ENCODE measurements at places on chromosomes 13 and 19.

- no peak for DNase-seq
Observed at GRCh38 chr19:49125025-49125731, 5.8 kb downstream of the PPFIA3 start.

- no peak for DNase-seq
Observed at GRCh38 chr13:21636656-21637055, 32.7 kb upstream of the MICU2 start.

GRCh38 chr13:88979465-88980175 lies 1308.4 kb downstream of the SLITRK5 start:
- no peak for DNase-seq

DNA sequence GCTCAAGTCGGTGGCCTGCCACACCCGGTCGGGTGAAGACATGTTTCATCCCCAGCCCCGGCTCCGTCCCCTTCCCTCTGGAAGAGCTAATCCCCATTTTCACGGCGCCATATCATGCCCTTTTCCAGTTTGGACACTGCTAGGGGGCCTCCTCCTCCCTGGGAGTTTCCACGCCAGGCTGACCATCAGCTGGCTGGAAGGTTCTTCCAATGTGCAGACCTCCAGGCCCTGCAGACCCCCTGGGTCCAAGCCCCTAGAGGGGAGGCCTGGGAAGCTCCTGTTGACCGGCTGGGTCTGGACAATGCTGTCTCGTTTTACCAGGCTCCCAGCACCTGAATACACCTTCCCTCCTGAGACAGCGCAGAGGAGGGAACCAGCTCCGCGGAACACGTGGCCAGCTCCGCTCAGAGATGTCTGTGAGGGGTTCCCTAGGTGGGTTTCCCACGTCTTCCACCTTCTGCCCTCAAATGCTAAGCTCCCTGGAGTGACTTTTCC lies 44.7 kb upstream of the RANBP3 start:
- DNase-seq, result no peak

DNA sequence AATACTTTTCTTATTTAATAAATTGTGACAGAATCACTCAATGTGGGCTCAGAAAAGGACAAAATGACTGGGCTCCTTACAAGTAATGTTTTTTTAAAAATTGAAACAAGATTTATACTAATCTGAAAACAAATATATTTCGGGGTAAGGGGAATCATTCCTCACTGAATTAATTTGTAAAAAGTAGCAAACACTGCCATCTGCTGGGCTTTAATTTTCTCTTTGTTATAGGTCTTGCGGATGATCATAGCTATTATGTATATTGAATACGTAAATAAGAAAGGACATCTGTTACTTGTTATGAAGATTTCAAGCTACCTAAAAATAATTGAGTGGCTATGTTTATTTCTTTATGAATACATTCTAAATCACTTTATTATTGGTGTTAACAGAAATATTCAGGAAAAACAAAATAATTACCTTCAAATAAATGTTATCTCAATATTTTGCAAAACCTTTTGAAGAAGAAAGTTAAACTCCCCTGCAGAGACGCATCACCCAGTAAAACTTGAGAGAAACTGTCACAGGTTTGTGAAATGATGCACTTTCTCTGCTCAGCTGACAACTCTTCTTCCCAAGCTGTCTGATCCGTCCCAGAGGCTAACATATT lies 17.8 kb upstream of the ENOX1 start:
- no peak for DNase-seq

- DNase-seq, result no peak
Observed at GRCh38 chr19:48496959-48497727, 14.5 kb downstream of the LMTK3 start.

DNA sequence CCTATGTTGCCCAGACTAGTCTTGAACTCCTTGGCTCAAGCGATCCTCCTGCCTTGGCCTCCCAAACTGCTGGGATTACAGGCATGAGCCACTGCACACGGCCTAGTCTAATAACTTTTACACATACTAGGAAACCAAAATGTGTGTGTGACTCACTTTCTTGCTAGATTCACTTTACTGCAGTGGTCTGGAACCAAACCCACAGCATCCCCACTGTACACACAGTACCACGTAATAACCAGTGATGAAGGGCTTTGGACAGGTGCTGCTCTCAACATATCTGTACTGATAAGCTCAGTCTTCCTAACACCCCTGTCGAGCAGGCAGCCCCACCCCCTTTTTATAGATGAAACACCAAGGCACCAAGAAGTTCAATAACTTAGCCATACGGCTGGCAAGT lies 5.1 kb downstream of the DNMT1 start:
- DNase-seq, result no peak

DNA sequence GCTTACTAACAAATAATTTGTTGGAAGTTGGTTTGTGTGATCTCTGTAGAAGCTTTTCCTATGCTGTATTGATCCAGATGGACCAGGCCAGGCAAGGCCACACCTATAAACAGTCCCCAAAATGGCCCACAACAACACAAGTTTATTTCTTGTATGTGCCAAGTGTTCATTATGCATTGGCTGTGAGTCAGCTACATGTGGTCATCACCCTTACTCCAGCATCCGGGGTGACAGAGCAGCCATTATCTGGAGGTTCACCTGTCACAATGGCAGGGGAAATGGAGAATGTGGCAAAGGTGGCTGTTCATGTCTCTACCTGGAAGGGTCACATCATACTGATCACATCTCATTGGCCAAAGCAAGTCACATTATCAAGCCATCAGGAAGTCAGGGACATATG lies 164.3 kb downstream of the DCT start:
- DNase-seq, result no peak

- DNase-seq, result no peak
Observed at GRCh38 chr13:27481766-27482165, 31.4 kb upstream of the MTIF3 start.

DNA sequence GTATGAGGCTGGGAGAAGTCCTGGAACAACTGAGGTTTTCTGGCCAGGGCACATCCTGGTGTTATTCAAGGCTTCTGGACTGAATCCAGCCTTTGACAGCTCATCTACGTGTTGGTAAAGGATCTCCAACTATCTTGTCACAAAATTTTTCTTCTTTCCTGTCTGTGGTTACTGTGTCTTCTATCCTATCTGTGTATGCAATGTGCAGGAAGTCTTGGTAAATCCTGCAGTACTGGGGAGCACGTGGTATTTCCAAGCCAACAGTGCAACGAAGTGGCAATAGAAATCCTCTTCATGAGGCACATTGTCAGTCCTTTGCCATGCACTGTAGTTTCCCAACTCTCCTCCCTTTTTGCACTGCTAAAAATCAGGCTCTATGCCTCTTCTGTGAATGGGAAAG lies 86.7 kb downstream of the ZNF100 start:
- no peak for DNase-seq

- DNase-seq, result no peak
Observed at GRCh38 chr19:46116121-46116520, 8.4 kb downstream of the IGFL3 start.

- no peak for DNase-seq
Observed at GRCh38 chr13:31775686-31776085, 36.4 kb downstream of the RXFP2 start.

GRCh38 chr19:16608290-16608739 lies 19.7 kb downstream of the MED26 start:
- DNase-seq, result no peak

- DNase-seq, result no peak
Observed at GRCh38 chr13:89988206-89988605, 1359.3 kb upstream of the MIR17HG start.

- no peak for DNase-seq
Observed at GRCh38 chr19:8567522-8568172, 9.6 kb downstream of the MYO1F start.

DNA sequence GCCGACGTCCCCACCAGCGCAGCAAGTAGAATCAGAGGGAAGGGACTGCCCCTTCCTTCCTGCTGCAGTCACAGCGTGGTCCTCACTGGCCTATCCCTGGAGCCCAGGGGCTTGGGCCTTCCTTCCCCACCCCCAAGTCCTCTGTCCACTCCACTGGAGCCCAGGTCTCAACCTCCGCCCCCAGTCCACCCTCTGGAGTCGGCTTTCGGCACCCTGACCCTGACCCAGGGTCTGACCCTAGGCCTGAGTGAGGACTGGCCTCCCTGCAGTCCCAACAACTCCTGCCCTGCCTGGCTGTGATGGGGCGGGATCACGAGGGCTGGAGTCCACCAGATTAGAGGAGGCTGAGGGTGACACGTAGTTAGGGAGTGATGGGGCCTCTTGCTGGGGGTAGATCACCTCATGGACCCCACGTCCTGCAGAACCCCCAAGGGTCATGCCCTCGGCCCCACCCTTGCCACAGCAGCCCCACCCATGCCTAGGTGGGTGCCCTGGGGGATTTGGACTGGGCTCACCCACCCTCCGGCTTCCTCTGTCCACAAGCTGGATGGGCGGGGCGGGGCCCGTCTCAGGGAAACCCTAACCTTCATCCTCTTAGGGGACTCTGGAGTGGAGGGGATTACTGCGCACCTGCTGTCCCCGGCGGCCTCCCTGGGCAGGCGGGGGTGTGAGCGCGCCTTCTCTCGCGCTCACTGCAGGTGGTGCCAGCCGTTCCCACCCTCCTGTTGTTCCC lies 3.8 kb downstream of the RAX2 start:
- no peak for DNase-seq

DNA sequence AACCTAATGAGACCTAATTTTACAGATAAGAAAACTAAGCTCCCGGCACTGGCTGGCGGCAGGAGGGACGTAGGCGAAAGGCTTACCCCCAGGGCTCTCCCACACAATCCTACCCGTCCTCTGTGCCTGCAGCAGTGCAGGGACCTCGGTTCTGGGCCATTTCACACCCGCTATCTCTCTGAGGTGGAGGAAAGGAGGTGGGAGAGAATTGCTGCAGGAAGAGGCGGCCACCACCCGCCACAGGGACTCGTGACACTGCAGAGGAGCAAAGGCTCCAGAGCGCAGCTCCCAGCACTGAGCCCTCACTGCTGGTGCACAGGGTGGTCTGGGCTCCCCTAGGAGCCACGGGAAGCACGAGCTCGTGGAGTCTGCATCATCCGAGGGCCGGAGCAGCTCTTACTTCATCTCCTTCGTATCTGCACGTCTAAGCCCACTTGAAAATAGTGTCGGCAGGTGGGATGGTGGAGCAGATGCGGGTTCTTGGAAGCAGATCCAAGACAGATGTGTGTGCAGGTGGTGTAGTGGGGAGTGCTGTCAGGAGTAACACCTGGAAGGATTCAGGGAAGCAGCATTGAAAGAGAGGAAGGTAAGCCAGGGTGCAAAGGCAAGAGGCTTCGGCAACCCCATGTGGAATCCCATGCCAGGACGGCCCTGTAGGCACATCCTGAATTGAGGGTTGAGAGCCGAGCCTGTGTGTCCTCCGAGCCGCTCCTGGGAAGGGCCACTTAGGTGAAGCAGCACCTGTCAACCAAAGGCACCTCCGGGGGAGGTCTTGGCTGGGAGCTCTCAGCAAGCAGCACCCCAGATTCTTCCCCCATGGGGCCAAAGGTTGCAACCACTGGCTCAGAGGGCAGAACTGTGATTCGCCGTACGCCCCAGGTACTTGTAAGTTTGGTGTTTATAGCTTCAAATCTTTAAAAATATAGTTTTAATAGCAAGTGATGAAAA lies 115.8 kb upstream of the SPACA7 start:
- DNase-seq, result no peak

DNA sequence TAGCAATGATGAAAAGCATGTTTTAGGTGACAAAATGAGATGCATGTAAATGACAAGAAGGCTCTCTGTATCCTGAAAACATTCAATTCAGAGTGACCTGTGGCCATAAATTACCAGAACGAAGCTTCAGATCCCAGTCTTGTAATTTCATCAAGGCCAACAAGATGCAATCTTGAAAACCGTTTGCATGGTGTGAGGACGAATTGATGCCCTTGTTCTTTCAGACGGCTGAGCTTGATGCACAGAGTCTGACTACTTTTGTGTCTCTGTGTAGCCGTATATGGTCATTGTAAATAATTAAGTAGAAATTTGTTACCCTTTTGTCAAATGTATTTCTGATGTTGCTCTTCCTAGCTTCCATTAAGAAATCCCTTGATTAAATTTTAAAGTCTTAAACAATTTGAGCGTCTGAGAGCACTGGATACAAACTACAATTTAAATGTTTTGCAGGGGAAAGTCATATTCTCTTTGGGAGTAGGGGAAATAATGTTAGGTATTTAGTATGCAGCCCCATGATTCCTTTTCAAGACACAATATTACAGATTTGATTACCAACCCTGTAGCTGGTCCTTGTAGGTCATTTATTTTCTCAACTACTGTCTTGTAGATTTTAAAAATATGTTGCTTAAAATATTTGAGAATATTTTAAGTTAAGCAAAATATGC lies 125.8 kb upstream of the PCDH9 start:
- DNase-seq, result no peak

DNA sequence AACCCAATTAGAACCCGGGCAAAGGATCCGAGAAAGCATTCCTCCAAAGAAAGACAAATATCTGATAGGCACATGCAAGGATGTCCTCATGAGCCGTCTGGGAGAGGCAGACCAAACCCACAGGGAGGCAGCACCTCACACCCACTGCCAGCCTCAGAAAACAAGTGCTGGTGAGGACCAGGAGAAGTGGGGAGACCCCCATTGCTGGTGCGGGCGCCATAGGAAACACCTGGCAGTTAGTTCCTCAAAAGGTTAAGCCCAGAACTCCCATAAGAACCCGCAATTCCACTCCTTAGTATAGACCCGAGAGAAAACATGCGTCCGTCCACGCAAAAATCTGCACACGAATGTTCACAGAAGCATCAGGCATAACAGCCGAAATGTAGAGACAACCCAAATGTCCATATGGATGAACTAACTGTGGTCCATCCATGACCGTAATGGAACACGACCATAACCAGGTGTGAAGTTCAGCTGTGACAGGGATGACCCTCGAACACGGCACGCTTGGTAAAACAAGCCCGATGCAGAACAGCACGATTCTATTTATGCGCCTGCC lies 7.9 kb downstream of the ZNF787 start:
- no peak for DNase-seq

- no peak for DNase-seq
Observed at GRCh38 chr13:80313668-80314256, 27.2 kb downstream of the SPRY2 start.

DNA sequence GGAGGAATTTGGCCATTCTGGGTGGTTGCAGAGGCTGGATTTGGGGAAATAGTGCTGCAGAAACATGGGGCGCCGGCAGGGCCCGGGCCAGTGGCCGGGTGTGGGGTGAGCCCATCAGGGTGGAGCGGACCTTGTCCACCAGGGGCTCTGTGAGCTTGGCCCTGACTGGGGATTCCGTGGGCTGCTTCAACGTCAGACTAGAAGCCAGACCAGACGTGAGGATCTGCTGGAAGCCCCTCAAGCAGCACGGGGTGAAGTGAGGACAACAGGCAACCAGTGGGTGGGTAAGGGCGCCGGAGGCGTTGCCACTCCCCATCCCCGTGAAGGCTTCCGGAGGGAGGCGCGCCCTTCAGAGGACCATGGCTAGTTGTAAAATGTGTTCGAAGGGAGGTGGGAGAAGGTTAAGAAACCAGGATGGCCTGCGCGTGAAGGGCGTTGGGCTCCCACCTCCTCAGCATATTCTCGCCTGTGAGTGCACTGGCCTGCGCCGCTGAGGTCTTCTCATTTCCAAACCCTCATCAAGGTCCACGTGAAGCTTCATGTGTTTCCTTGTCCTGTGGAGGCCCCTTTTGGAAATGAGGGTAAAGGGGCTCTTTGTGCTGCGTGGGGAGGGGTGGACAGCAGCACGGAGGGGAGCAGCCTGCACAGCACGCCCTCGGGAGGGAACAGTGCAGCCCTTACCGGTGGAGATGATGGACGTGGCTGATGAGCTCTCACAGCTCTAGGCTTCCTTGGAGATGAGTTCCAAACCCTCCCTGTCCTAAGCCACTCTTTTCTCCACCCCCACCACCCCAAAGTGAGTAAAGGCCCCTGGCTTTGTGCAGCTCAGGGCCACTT lies 8.3 kb downstream of the TEX29 start:
- no peak for DNase-seq

All from GM19239 (cell line).